Activated CD8-positive, alpha-beta memory T cell treated with anti-CD3 and anti-CD28 coated beads for 48 hours (primary cell): ENCODE measurements at places on chromosomes 1 and 21.

DNA sequence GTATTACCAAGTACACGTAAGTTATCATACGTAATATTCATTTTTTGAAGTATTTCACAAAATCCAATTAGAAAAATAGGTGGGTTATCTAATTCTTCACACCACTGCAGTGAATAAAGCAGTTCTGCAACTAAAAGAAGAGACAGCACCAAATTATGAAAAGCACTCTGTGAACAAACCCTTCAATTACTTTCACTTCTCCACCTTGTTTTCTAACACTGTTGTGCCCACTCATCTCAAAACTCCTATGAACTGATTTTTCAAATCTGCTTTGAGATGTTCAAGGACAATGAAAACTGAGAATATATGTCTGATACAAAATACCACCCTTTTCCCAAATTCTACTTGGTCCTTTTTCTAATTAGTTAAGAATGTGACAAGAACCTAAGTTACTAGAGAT is 39.4 kb downstream of the LTN1 start:
- no peak for DNase-seq

GRCh38 chr1:196380316-196380715 is 227.9 kb downstream of the KCNT2 start:
- no peak for DNase-seq

GRCh38 chr1:211874521-211875347 is 44.2 kb upstream of the LPGAT1 start:
- DNase-seq: no peak

- DNase-seq: no peak
Measured at GRCh38 chr1:24009406-24009805, 29.3 kb upstream of the SRSF10 start.

DNA sequence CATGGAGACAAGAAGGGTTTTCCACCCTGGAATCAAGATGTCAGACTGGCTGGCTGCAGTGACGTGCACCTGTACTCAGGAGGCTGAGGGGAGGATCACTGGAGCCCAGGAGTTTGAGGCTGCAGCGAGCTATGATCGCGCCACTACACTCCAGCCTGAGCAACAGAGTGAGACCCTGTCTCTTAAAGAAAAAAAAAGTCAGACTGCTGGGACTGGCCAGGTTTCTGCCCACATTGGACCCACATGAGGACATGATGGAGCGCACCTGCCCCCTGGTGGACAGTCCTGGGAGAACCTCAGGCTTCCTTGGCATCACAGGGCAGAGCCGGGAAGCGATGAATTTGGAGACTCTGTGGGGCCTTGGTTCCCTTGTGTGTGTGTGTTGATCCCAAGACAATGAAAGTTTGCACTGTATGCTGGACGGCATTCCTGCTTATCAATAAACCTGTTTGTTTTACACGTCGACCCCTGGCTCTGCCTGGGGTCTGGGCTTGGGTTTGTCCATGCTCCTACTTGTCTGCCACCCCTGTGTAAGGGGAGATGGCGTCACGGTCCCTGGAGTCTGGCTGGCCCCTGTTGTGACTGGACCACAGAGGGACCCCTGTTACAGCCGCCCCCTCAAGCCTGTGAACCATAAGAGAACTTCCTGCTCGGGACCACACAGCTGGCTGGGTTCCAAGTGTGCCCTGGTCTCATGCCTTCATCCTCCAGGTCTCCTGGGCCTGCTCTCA is 20.9 kb upstream of the VPS13D start:
- peak; percentile 56 for DNase-seq

- no peak for DNase-seq
Measured at GRCh38 chr1:158180741-158181576, at the start of gene CD1D. Gene CD1D (plus strand): TSS chr1:158180895. CDS start chr1:158181102, 207 bp downstream.

- DNase-seq: no peak
Measured at GRCh38 chr1:116573431-116574095, 2.7 kb upstream of the CD58 start.

GRCh38 chr1:167681024-167681423 is 40.8 kb upstream of the MPZL1 start:
- no peak for DNase-seq

- DNase-seq: no peak
Measured at GRCh38 chr1:117368116-117369108, 1.2 kb downstream of the MAN1A2 start.

GRCh38 chr1:180188091-180188506 is 33.4 kb downstream of the QSOX1 start:
- DNase-seq: no peak

GRCh38 chr1:220426989-220427388 is 100.9 kb upstream of the MARK1 start:
- no peak for DNase-seq

DNA sequence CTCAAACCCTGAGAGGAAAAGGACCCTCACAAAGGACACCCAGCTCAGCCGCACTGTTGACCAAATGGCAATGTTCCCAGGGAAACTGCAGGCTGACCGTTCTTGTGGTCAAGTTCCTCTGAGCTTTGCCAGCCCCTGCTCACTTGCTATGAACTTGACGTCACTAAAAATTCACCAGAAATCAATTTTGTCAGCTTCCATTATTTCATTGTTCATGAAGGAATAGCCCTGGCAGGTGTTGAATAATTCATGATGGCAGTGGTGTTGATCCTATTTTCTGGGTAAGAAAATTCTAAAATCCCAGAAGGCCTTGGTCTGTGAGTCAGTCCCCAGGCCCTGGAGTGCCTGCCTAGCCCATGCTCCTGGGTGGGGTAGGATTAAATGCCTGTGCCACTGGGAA is 318.9 kb downstream of the ZNF326 start:
- DNase-seq: no peak

GRCh38 chr1:30725450-30726095 is 2.2 kb upstream of the MATN1 start:
- DNase-seq: no peak

DNA sequence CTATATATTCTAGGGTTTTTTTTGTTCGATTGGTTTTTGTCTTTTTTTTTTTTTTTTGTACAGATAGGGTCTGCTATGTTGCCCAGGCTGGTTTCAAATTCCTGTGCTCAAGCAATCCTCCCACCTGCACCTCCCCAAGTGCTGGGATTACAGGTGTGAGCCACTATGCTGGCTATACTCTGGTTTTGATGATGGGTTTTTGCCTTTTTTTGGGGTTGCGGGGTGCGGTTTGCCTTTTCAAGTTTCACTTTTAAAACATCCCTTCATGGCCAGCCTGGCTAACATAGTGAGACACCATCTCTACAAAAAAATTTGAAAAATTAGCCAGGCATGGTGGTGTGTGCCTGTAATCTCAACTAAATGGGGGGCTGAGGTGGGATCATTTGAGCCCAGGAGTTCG is 10.0 kb downstream of the KDM5B start:
- DNase-seq: no peak

DNA sequence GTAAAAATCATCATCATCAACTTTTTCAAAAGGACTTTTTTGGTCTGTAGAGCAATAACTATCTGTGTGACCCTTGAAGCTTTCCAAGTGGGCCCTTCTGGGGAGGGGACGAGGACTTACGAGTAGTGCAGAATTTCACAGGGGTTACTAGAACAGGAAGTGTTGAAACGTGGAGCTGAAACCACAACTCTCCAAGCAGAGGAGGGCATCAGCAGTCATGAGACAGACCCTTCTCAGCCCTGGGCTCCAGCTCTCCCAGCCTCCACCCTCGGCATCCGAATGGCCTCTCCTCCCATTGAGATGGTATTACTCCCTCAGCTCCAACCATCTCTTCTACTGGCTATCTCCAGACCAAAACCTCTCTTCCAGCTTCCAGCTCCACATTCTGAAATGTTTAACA is 3.6 kb downstream of the FAM89A start:
- DNase-seq: no peak
